Osteocyte (in vitro differentiated cells): ENCODE measurements at places on chromosomes 1 and 21. TPM values are rescaled to one million over a fixed set of nuclear protein-coding genes. Genes with fewer than 3 reads are reported as not detected.

UQCRHL gene
- 1.5 and 1.6 TPM in 2 replicates for total RNA-seq

CIART gene
- 3.4 and 5.3 TPM in 2 replicates for total RNA-seq

GNAT2 gene
- total RNA-seq, result not detected in 2 replicates

EPHB2 gene
- 32.5 and 33.6 TPM in 2 replicates for total RNA-seq

DENND2D gene
- total RNA-seq, result not detected in 2 replicates

SHISAL2A gene
- not detected in 2 replicates for total RNA-seq

CFH gene
- total RNA-seq, result 248 and 252 TPM in 2 replicates

GIPC2 gene
- total RNA-seq, result 0.08 TPM in 2 replicates

NR5A2 gene
- total RNA-seq, result not detected in 2 replicates

LAD1 gene
- total RNA-seq, result 0.16 and 0.91 TPM in 2 replicates

ERVH48-1 gene
- total RNA-seq, result not detected in 2 replicates

VPS72 gene
- 77.5 and 91.6 TPM in 2 replicates for total RNA-seq

LHX4 gene
- total RNA-seq, result 0.70 and 0.78 TPM in 2 replicates

RGS4 gene
- 99.0 and 121 TPM in 2 replicates for total RNA-seq

FMN2 gene
- total RNA-seq, result 8.6 and 9.3 TPM in 2 replicates

TLR5 gene
- total RNA-seq, result not detected in 2 replicates

OR2L8 gene
- total RNA-seq, result not detected in 2 replicates

TRNP1 gene
- total RNA-seq, result 33.7 and 36.3 TPM in 2 replicates

ETNK2 gene
- 15.4 and 15.9 TPM in 2 replicates for total RNA-seq

DMBX1 gene
- not detected in 2 replicates for total RNA-seq

OR2T12 gene
- total RNA-seq, result not detected in 2 replicates

IGSF21 gene
- not detected in 2 replicates for total RNA-seq

UMODL1 gene
- total RNA-seq, result 0.68 TPM in 1 of 2 replicates, not detected in the other

NPR1 gene
- total RNA-seq, result 0.16 TPM in 1 of 2 replicates, not detected in the other

RPE65 gene
- not detected in 2 replicates for total RNA-seq
